Dorsolateral prefrontal cortex (tissue), 122 donors: ENCODE measurements at places on chromosomes 7 and 10.

DNA sequence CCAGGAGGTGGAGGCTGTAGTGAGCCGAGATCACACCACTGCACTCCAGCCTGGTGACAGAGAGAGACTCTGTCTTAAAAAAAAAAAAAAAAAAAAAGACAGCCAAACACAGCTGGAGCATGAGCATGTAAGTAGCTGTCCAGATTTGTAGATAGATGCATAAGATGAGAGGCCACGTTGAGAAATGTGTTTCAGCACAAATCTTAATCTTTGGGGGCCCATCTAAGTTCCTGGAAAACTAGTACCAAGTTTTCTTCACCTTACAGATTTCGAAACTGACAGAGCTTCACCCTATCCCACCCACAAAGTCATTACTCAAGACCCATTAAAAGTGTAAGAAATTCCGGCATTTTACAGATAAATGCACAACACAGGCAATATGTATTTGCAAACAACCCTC lies 208.2 kb downstream of the PARD3 start:
- no peak for DNase-seq

DNA sequence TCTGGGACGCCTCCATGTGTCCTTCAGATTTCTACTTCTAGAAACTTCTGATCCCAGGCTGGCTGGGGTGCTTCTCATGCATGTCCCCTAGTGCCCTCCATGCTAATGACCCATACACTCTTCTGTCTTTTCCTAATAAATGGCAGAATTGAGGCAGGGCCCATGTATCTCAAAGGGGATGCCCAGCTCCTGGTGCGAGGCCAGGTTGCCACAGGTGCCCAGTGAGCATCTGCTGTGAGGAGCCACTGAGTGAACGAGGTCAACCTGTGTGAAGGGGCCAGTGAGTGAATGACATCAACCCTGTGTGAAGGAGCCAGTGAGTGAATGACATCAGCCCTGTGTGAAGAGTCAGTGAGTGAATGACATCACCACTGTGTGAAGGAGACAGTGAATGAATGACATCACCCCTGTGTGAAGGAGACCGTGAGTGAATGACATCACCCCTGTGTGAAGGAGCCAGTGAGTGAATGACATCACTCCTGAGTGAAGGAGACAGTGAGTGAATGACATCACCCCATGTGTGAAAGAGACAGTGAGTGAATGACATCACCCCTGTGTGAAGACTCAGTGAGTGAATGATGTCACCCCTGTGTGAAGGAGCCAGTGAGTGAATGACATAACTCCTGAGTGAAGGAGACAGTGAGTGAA lies 478.9 kb downstream of the PTPRN2 start:
- no peak for DNase-seq

GRCh38 chr7:34061149-34061548 lies 155.8 kb downstream of the BMPER start:
- no peak for DNase-seq

DNA sequence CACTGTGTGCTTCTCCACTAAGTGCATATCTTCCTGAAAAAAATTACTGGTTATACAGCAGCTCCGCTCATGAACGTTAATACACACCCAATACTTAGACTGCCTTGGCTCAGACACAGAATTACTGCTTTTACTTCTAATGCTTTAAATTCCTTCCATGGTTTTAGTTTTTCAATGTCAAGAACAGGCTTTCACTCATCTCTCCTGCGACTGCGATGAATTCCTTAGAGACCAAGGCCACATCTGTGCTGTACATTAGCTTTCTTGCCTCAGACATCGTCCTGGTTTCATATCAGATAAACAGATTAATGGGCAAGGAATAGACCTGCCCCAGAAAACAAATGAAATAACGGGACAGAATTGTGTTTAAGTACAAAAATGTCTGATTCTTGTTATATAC lies 120.2 kb downstream of the CYP26A1 start:
- no peak for DNase-seq

DNA sequence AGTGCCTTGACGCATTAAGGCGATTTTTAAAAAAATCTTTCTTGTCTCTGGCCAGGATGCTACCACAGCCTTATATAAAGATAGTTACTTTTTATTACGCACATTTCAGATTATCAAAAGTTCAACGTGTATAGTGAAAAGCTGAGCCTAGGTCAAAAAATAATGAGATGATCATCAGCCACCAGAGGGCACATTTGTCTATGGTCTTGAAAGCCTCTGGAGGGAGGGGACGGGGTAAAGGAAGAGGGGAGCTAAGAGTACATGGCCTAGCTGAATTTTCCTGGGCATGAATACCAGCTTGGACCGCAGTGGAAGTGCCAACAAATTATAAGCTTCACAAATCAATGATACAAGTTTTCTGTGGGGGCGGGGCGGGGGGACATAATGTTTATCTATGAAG lies 285.9 kb upstream of the SMIM30 start:
- no peak for DNase-seq

DNA sequence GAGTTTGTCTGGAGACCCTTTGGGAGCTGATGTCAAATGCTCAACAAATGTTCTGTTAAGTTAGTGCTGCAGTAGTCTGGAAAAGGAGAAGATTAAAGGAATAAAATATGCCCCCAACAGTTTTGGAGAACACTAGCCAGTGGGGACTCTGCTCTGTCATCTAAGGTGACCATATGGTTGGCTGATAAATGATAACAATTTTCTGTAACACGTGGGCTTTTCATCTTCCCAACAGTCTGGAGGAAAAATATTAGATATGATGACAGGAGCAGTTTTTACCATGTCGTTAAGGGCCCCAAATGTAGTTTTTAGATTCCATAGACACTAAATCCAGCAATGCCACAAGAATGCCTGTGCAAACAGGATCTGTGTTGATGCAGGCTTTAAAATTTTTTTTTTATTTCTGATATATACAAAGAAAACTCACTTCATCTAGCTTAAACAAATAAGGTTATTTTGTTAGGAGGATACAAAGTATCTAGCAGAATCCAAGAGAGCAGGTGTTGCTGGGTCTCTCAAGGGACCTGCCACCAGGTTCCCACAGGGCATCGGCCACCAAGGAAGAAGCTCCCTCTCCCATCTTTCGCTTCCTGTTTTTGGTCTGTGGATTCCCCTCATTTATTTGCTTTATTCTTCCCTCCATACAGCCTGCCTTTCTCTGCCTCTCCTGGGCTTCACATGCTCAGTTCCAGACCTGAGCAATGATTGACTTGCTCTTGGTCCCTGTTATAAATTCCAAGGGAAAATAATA lies 6.2 kb upstream of the CFAP58 start:
- no peak for DNase-seq

GRCh38 chr7:18087687-18088078 lies 60.0 kb upstream of the PRPS1L1 start:
- DNase-seq: peak; percentile 37
